ENCODE measurements at places on chromosomes 13 and 19.

GRCh38 chr19:47370045-47370611 lies 21.0 kb downstream of the DHX34 start:
- no peak for DNase-seq

DNA sequence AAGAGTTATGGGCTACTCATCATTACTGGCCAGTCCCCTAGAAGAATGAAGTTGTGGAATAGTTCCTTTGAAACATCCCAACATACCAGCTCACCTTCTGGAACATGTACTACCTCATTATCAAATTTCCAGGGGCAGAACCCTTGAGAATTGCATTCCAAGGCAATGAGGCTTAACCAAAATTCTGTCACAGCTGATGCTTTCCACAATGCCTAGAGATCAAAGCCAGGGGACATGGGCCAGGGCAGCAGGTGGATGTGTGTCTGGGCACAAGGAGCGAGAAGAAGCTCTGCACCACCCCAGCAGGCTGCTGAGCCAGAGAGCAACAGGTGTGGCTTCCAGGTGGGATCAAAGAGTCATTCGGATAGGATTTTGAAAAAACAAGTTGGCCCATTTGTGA lies 362.1 kb downstream of the EFNB2 start:
- DNase-seq: peak; percentile 83

DNA sequence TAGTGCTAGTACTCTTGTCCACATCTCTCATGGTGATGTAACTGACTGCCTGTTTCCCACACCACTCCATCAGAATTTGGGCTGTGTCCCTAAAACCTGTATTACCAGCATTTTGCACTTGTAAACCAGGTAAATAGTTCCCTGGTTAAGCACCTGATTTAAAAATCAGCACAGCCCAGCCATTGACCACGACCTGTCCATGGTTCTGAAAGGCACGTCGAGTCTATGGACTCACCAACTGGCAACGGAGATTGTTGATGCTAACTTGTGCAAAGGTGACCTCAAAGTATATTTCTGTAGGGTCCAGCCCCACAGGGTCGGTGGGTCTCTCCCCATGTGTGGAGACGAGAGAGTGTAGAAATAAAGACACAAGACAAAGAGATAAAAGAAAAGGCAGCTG lies 46.7 kb upstream of the ZNF835 start:
- DNase-seq: no peak

GRCh38 chr19:4206818-4207484 lies 22.4 kb upstream of the EBI3 start:
- DNase-seq: peak; percentile 44

- DNase-seq: no peak
Observed at GRCh38 chr19:52592301-52592700, 22.2 kb downstream of the ZNF701 start.

- DNase-seq: no peak
Observed at GRCh38 chr13:89899302-89900103, 1448.0 kb upstream of the MIR17HG start.

DNA sequence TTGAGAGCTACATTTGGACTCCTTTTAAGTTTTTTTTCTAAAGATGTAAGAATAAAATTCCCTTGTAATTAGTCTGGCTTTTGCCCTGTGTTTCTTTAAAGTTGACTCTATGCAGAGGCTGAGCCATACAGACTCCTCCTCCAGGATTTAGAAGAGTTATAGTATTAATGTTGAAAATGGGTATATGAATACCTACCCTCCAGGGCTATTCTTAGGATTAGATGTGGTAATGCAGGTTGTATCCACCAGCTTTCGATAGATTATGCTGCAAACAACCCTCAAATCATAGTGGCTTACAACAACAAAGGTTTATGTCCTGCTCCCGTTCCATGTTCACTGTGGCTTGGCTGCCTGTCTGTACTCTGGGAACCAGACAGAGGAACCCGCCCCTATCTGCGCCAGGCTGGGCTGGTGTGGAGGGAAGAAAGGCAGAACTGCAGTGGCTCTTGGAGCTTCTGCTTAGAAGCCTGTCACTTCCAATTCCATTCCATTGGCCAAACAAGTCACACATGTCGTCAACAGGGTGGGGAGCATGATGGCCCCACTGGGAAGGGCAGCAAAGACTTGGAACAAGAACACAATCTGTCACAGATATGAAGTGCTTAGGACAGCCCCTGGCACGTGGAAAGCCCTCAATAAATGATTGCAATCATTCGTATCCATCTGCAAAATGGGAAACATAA lies 290.8 kb downstream of the FOXO1 start:
- DNase-seq: peak; percentile 38

DNA sequence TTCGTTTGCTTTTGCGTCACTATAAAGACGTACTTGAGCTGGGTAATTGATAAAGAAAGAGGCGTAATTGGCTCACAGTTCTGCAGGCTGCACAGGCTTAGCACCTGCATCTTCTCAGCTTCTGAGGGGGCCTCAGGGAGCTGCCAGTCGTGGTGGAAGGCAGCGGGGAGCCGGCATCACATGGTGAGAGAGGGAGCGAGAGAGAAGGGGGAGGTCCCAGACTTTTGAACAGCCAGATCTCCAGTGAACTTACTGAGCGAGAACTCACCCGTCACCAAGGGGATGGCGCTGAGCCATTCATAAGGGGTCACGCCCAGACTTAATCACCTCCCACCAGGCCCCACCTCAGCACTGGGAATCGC lies 58.7 kb upstream of the F7 start:
- no peak for DNase-seq

GRCh38 chr13:98540476-98540875 lies 36.4 kb downstream of the STK24 start:
- peak; percentile 63 for DNase-seq

All from myocyte (in vitro differentiated cells).